ENCODE measurements at places on chromosomes 1 and 21.
A peak's percentile ranks its signal among the peaks of the same experiment; 100 is the strongest.

DNA sequence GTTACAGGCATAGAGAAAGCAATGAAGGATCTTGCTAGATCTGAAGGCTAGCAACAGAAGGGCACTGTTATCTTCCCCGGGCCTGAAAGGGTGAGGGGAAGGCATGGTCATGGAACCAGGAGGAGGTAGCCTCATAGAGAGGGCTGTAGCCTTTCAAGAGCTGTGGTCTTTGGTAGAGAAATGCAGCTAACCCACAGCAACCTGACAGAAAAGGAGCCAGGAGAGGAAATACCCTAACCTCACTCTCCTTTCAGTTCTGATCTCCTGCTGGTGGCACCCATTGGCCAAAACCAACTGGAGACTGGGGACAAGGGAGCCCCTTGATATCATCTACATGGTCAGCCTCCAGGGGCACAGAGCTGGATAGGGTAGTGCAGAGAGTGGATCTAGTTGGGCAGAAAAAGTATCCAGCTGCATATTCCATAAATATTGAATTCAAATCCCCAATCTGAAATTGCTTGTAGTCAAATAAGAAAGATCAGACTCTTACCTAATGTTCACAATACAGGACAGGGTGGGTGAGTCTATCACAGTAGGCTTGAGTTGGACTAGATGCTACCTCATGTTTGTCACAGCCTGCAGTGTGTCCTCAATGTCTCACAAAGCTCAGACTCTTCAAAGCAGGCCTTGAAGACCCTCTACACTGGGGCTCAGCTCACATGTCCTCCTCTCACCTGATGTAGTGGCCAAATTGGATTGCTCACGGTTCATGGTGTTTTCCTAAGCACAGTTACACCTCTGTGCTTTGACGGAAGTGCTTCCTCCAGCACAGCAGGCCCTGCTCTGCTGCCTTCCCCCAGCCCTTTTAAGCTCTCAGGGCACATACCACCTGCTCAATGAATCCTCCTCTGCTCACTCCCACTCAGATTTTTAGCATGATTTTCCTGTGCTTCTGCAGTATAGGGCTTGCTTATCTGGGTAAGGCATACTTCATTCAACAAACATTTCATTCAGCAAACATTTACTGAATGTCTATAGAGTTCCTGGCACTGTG is 74.1 kb upstream of the JUN start:
- DNase-seq, result no peak

DNA sequence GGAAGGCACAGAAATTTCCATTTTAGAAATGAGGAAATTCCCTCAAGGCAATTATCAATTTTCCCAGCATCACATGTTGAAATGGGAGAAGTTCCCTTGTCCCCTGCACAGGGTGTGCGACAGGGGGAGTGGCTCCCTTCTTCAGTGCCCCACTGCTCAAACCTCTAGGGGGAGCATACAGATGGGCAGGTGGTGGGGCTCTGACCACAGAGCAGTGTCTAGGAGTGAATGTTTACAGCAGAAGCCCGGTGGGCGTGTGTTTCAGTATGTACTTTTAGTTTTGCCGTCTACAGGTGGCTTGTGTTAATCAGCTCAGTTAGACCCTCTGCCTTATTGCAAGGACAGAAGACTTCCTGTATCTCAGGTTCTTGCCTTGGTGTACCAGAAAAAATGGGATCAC is 493.7 kb upstream of the PLXNA2 start:
- no peak for DNase-seq

DNA sequence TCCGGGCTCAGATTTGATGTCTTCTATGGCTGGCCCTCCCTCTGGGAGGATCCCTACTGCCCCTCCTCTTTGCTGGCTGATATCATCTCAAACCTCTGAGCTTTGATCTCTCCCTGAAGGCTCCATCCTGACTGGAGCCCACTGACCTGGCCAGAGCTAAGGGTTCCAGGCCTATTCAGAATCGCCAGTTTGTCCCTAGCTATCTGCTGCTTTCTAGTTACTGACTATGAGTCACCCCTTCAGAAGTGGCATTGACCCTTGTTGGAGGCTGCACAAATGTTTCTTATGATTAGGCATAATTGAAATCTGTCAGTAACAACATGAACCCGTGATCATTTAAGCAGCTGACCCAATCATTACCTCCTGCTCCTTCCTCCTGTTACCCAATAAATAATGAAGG is 87.1 kb downstream of the ABCA4 start:
- no peak for DNase-seq

GRCh38 chr1:1435911-1436629 is 580 bp downstream of the VWA1 start:
- no peak for DNase-seq

DNA sequence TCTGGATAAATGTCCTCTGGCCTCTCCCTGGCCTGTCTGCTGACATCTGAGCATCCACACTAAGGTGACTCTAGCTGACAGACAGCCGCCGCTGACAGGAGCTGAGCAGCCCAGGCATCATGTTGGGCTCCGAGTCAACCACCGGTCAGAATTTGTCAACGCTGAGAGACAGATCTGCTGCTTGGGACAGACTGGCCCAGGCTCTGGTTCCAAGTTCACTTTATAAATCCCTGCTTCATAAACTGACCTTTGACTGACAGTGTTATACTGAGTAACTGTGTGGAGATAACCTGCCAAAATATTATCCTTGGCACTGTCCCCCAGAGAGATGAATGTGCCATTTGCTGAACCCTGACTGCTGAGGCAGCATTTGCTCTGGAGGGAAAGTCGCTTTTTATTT is 616.7 kb downstream of the NPHP4 start:
- DNase-seq, result no peak

- DNase-seq, result no peak
These were observed 13.3 kb downstream of the TRIM46 start for GRCh38 chr1:155186794-155187455.

GRCh38 chr1:215833941-215834729 is 267.0 kb downstream of the KCTD3 start:
- no peak for DNase-seq

GRCh38 chr1:1908506-1908791 is 6.6 kb upstream of the CALML6 start:
- DNase-seq, result no peak

- no peak for DNase-seq
These were observed 7.7 kb downstream of the IFNAR2 start for GRCh38 chr21:33237486-33237885.

GRCh38 chr1:68528243-68528642 is 31.4 kb upstream of the DEPDC1 start:
- DNase-seq, result no peak

GRCh38 chr1:231861541-231862481 is 235.2 kb downstream of the DISC1 start:
- DNase-seq, result no peak

- DNase-seq, result no peak
These were observed 446.8 kb upstream of the PLXNA2 start for GRCh38 chr1:208691012-208691411.

- no peak for DNase-seq
These were observed 26.7 kb downstream of the TSPAN2 start for GRCh38 chr1:115062542-115063004.

DNA sequence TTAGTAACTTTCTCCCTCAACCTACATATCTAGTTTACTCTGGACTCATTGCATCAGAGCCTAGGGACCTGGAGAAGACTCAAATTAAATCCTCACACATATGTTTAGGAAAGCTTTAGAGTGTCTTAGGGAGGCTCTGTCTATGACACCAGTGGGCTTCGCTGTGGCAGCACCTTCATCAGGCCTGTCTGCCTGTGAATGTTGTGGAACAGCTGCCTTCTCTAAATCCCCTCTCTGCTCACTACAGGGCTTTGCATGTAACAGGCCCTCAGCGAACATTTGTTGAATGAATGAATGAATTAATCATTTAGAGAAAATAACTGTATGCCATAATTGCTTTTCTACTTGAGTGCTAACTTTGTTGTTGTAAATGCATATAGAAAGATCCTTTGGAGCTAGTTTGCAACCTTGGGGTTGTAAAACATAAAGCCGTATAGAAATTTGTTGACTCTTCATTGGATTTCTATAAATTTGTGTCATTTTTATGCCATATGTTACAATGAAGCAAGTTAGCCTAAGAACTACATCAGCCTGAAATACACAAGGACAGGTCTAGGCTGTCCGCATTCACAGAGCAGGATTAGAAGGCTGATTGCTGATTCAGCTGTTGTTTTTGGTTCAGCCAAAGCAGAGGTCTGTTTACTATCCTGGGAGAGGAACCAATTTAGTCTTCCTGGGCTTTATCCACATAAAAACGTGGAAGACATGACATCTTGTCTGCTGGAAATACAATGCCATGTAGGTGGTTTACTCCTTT is 238.0 kb downstream of the ASTN1 start:
- no peak for DNase-seq

- DNase-seq, result no peak
These were observed 29.5 kb downstream of the RGS1 start for GRCh38 chr1:192604979-192605620.

- peak; percentile 70 for DNase-seq
These were observed 167.2 kb upstream of the HMCN1 start for GRCh38 chr1:185566995-185567394.

DNA sequence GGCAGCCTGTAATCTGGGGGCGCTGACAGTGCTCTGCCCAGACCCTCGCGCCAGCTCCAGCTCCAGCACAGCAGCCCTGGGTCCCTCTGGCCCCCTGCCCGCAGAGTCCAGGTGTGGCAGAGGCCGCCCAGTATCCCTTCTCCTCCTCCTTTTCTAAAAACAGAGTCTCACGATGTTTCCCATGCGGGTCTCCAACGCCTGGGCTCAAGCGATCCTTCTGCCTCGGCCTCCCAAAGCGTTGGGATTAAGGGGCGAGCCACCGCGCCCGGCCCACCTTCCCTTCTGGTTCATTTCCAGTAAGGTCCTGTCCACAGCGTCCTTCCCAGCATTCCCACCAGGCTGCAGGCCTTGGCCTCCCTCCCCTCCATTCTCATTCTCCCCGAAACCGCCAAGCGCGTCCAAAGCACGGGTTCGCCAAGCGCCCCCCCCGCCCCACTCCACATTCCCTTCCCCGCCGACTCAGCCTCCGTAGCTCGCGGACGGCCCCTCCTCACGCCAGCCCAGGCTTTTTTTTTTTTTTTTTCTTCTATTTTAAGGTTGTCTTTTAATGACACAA is 2.0 kb upstream of the PCBP3 start:
- no peak for DNase-seq

DNA sequence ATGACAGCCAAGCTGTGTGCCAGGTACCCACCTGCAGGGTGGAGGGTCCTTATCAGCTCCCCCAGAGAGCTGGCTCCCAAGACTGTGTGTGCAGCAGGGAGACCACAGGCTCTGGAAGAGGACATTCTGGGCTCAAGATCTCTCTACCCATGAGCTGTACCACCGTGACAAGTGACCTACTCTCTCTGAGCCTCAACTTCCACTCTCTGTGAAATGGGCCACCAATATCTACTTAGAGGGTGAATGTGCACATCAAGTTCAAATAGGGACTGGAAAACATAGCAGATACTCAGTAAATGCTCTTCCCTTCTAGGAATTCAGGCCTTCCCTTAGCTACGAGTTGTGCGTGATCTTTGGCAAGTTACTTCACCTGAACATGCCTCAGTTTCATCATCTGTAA is 1.5 kb downstream of the SLC30A2 start:
- no peak for DNase-seq

DNA sequence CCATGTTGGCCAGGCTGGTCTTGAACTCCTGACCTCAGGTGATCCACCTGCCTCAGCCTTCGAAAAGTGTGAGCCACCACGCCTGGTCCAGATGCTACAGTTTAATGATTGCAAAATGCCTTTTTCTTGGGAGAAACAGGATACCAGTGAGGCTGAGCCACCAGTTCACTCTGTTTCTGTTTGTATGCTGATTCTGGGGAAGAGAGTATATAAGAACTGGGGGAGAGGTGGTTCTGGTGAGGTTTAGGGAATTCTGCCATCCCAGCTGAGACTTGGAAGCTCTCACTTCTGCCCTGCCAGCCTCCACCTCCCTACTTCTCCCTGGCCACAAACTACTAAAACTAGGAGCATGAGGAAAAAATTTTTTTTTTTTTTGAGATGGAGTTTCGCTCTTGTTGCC is 8.1 kb upstream of the PMF1 start:
- no peak for DNase-seq

DNA sequence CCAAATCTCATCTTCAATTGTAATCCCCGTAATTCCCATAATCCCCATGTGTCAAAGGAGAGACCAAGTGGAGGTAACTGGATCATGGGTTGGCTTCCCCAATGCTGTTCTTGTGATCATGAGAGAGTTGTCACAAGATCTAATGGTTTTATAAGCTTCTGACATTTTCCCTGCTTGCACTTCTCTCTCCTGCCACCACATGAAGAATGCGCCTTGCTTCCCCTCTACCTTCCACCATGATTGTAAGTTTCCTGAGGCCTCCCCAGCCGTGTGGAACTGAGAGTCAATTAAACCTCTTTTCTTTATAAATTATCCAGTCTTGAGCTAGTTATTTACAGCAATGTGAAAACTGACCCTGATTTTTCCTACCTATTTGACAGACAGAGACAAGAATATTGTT is 162.5 kb upstream of the SYT6 start:
- DNase-seq, result no peak

GRCh38 chr1:67307251-67308060 is at the start of gene IL12RB2:
Gene IL12RB2 (plus strand): TSS chr1:67307873. CDS start chr1:67320369, 12,496 bp downstream.
- DNase-seq, result no peak

- DNase-seq, result no peak
These were observed 236.9 kb upstream of the DPYD start for GRCh38 chr1:98157524-98158313.

DNA sequence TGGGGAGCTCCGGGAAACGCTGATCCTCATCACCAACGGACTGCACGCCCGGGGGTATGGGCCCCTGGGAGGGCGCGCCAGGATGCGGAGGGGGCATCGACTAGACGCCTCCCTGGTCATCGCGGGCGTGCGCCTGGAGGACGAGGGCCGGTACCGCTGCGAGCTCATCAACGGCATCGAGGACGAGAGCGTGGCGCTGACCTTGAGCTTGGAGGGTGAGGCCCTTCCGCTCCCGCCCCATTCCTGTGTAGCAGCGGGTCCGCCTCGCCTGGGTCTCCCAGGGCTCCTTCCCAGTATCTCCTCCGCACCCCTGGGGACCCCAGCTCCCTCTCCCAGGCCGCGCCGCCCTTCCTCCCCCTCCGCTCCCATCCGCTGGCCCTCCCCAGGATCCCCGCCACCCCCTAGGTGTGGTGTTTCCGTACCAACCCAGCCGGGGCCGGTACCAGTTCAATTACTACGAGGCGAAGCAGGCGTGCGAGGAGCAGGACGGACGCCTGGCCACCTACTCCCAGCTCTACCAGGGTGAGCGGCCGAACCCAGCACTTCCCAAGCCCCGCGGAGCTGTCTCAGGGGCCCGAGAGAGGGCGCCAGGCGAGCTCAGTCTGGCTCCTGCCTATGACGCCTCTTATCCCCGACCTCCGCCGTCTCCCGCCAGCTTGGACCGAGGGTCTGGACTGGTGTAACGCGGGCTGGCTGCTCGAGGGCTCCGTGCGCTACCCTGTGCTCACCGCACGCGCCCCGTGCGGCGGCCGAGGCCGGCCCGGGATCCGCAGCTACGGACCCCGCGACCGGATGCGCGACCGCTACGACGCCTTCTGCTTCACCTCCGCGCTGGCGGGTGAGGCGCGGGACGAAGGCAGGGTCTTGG is 5.0 kb downstream of the HAPLN2 start:
- peak; percentile 42 for DNase-seq

GRCh38 chr21:39523399-39523798 is 71.6 kb downstream of the SH3BGR start:
- peak; percentile 43 for DNase-seq

Measured in NCI-H1092 (cell line).